AML-193 (cell line): ENCODE measurements at places on chromosomes 12 and 14.

- no peak for DNase-seq
Measured at GRCh38 chr12:83128540-83128939, 441.8 kb downstream of the TMTC2 start.

DNA sequence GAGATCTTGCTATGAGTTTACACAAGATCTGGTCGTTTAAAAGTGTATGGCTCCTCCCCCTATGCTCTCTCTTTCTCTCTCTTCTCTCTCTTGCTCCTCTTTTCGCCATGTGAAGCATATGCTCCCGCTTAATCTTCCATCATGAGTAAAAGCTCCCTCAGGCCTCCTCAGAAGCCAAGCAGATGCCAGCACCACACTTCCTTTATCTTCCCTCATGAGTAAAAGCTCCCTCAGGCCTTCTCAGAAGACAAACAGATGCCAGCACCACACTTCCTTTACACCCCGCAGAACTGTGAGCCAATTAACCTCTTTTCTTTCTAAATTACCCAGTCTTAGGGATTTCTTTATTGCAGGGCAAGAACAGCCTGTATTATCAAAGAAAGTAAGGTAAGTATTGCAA is 152.4 kb downstream of the SEC23A start:
- DNase-seq = no peak

- no peak for DNase-seq
Measured at GRCh38 chr14:55323910-55324309, 52.7 kb downstream of the FBXO34 start.

DNA sequence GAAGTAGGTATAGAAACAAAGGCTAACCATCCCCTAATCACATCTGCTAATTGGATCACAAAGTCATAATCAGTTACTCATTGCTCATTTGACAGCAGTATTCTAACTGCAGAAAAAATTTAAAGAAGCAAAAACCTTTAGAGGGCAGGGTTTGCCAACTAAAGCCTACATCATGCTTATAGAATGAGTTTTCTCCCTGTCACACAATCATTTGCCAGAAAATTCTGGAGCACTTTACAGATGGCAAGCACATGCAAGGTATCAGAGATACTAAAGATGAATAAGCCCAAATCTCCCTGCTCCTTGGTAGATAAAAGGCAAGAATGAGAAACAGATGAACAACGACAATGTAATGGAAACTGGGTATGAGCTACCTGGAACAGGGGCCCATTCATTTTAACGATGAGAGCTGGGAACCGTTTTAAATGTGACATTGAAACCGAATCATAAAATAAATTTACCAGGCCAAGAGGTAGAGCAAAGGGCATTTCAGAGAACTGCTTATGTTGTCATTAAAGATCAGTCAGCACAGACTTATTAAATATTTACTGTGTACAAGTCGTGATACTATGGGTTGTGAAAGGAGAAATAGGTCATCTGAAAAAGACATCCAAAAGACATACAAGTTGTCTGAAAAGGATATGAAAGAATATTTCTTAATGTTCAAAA is 211.4 kb upstream of the ABCD2 start:
- DNase-seq = no peak

DNA sequence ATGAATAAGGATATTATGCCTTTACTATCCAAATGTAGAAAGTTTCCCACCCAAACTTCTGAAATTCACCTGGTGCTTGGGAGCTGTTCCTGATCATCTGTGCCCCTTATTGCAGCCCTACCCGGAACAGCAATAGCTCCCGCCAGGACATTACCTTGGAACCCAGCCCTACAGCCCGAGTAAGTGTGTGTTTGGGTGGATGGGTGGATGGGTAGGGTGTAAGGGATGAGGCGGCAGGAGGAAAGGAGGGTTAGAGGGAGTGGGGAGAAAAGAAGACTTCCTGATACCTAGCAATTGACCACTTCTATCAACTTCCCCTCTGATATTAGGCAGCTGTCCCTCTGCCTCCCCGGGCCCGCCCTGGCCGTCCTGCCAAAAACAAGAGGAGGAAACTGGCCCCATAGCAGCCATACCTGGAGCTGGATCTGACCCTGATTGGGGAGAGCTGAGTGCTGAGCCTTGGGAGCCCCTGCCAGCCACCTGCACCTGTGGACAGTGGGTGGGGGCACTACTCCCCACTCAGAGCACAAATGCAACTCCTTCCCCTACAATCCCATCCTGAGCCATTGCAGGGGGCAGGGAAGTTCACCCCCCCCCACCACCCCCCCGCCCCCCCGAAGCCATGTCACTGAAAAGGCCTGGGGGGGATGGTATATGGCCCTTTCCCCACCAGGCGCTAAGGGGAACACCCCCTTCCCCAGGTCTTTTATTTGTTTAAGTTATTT is 6.4 kb downstream of the MBD6 start:
- DNase-seq = no peak

GRCh38 chr14:61298824-61299223 is 17.7 kb upstream of the TMEM30B start:
- no peak for DNase-seq

DNA sequence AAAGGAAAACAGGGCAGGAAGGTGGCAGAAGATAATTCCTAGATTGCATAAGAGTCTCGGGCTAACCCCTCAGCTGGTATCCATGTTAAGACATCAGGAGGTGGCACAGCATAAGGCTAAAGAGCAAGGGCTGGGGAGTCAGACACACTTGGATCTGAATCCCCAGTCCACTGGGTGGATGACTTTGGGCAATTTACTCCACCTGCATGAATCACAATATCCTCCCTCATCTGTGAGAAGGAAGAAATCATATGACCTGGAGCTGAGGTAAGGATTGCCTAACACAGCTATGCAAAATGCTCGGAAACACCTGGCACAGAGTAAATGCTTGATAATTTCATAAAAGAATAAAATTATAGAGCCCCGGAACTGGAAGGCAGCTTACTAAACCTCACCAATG is 217.9 kb downstream of the PIK3C2G start:
- DNase-seq = no peak

DNA sequence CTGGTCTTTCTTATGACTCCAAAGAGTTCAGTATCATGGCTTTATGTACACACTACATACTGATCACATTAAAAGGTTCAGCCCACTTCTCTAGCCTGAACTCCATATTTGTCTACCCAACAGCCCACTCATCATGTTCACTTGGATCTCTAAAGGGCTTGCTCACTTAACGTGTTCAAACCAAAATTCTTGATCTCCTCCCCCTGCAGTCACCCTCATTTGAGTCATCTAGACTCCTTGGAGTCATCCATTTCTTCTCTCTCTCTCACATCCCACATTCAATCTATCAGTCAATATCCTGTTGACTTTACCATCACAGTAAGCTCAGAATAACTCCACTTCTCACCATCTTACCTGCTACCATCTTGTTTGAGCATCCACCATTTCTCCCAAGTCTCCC is 148.4 kb upstream of the ARID2 start:
- no peak for DNase-seq

- no peak for DNase-seq
Measured at GRCh38 chr14:94027566-94028449, 1.7 kb downstream of the OTUB2 start.

DNA sequence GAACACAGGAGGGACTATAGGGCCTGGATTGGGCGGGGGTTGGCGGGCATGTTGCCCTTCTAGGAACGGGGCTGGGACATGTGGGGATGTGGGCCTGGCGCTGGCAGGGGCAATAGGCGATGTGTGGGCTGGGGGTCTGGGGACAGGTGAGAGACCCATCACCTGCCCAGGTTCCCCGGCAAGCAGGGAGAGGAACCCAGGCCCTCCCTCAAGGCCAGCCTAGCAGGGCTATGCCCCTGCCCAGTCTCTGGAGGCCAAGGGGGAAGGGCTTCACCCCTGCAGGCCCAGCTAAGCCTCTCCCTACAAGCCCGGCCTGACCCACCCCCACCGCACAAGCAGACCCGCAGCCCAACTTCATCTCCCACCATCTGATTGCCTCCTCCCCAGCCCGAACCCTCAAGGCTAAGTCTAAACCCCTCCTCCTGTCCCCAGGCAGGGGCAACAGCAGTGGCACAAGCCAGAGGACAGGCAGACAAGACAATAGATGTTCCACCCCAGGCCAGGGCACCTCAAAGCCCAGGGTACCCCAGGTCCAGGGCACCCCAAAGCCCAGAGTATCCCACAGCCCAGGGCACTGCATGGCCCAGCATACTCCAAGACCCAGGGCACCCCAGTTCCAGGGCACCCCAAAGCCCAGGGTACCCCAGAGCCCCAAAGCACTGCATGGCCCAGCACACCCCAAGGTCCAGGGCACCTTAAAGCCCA is 6.5 kb downstream of the JAG2 start:
- DNase-seq = no peak

GRCh38 chr12:47155457-47156166 is 75.9 kb upstream of the AMIGO2 start:
- no peak for DNase-seq

GRCh38 chr12:131113568-131114270 is 160.0 kb downstream of the ADGRD1 start:
- DNase-seq = no peak

DNA sequence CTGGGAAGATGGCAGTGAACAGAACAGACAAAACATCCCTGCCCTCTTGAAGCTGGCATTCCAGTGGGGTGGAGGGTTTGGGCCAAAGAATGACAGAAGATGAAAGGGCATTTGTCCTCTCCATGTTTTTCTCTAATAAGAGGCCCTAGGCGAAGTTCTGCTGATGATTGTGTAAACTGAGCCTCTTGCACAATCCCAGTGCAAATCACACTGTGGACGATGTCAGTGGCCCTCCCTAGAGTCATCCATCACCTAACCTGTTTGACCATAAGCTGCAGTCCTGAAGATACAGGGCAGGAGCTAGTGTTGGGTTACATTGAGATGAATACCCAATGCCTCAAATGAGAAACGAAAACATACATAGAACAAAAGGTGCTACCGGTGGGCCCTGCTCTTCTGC is 622.4 kb upstream of the TBX3 start:
- no peak for DNase-seq

- DNase-seq = no peak
Measured at GRCh38 chr14:88599761-88600439, 37.1 kb downstream of the ZC3H14 start.

GRCh38 chr12:75208856-75209811 is 505 bp downstream of the KCNC2 start:
- no peak for DNase-seq
